ENCODE measurements at places on chromosomes 11 and 22. TPM values are rescaled to one million over a fixed set of nuclear protein-coding genes. Genes with fewer than 3 reads are reported as not detected.

Gene SLC29A2
- total RNA-seq, result 1.3 TPM

Gene GNB1L
- total RNA-seq, result 5.9 TPM

Gene TRPM5
- total RNA-seq, result 0.32 TPM

Gene PRR33
- 0.30 TPM for total RNA-seq

Gene LRRC32
- 128 TPM for total RNA-seq

Gene PATE2
- 0.44 TPM for total RNA-seq

DNA sequence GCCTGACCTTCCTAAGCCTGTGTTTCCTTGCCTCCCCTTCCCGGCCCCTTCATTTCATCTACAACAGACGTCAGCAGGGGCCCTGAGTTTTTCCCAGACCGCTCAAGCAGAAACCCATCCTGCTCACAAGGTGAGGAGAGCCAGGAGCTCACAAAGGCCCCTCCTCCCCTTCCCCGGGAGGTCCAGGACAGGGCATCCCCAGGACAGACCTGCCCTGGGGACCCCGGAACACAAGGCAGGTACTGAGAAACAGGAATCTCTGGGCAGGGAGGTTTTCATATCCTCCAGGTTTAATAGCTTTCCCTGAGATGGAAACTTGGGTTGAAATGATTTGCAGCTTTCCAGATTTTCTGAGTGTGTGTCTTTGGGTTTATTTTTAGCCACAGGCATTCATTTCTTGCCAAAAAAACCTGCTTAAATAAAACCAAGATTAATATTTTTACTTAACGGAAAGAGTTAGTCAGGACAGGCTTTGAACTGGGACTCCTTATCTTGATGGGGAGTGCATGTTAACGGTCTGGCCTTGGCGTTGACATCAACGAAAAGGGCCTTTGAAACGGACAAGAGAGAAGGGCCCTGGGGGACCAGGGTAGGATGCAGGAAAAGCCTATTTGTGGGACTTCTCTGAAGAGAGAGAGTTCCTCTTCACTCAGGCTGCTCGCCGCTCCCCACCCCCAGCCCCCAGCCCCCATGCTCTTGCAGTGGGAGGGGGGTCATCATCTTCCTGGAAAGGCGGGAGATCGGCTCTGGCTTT lies 38.5 kb downstream of the TIMP3 start:
- H3K4me1 ChIP-seq, result peaks cover 92% of the 10 kb centered on the region
- H3K27ac ChIP-seq, result peak overlapping the region; percentile 86
- no peaks in the 10 kb centered on the region for H3K27me3 ChIP-seq
- peak; percentile 71 for DNase-seq
- no peaks in the 10 kb centered on the region for H3K36me3 ChIP-seq

DNA sequence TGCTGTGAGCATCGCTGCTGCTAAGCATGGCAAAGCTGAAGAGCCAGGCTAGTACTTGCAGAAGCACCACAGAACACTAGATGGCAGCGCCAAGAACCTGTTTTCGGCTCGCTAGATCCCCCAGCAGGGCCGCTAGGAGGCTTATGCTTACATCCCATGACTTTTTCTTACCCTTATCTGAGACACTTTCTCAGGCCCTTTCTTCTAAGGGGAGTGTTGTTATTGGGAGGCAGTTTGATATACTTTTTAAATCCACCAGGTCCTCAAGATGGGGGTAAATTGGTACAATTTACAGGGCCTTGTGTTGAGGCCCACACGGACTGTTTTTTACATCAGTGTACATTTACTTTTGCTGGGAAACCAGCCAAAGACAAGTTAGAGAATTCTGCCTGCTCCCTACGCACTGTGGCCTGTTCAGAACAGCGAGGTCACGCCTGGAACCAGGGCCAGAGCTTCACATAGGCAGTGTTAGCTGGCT lies 4.0 kb downstream of the TRIM6 start:
- H3K4me3 ChIP-seq, result no peak overlapping the region
- H3K4me1 ChIP-seq, result peaks cover 13% of the 10 kb centered on the region
- peak overlapping the region; percentile 13 for H3K27ac ChIP-seq
- H3K27me3 ChIP-seq, result no peaks in the 10 kb centered on the region

DNA sequence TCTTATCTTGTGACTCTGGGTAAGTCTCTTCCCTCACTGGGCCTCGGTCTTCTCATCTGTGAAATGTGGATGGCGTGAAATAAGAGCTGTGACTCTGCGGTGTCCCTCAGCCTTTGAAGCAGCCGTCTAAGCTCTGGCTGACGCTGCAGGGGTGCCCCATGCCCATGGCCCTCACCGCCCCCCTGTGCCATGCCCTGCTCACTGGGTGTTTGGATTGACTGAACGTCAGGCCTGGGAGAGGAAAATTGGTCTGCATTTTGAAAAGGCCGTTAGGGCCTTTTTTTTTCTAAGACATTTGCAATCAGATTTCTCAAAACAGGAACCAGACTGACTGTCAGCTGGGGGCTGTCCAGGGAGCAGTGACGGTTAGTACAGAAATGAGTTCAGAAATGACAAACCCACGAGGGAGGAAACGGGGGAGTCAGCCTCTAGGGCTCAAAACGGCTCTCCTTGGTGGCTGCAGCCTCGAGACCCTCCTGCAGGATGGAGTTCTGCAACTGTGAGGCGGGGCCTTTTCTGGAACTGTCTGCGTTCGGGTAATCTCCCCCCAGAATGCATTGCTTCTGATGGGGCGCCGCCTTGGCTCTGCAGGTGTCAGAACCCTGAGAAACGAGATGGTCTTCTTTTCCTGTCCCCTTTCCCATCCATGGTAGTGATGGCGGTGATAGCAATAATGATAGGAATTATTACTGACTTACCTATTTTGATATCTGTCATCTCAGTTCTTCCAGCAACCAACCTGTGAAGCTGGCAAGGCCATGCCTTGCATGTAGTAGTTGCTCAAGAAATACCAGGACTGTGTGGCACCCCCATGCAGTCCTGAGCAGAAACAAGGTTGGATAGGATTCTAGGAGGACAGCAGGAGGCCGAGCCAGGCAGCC lies 2.0 kb downstream of the GRK2 start:
- H3K36me3 ChIP-seq, result no peaks in the 10 kb centered on the region
- no peak overlapping the region for H3K4me3 ChIP-seq
- no peaks in the 10 kb centered on the region for H3K27me3 ChIP-seq
- H3K4me1 ChIP-seq, result peaks cover 65% of the 10 kb centered on the region

- H3K27me3 ChIP-seq, result no peaks in the 10 kb centered on the region
- DNase-seq, result no peak
- peaks cover 59% of the 10 kb centered on the region for H3K4me1 ChIP-seq
- no peaks in the 10 kb centered on the region for H3K36me3 ChIP-seq
- H3K27ac ChIP-seq, result peak overlapping the region; percentile 78
Measured at GRCh38 chr11:833849-834311, 1.1 kb downstream of the CD151 start.

GRCh38 chr11:59225017-59225416 lies 12.3 kb upstream of the MPEG1 start:
- no peaks in the 10 kb centered on the region for H3K27me3 ChIP-seq
- no peaks in the 10 kb centered on the region for H3K36me3 ChIP-seq
- H3K4me1 ChIP-seq, result no peaks in the 10 kb centered on the region
- peak overlapping the region; percentile 63 for H3K27ac ChIP-seq

- no peaks in the 10 kb centered on the region for H3K36me3 ChIP-seq
- H3K27ac ChIP-seq, result no peak overlapping the region
- H3K27me3 ChIP-seq, result no peaks in the 10 kb centered on the region
Measured at GRCh38 chr11:131537196-131537595, 166.8 kb downstream of the NTM start.

DNA sequence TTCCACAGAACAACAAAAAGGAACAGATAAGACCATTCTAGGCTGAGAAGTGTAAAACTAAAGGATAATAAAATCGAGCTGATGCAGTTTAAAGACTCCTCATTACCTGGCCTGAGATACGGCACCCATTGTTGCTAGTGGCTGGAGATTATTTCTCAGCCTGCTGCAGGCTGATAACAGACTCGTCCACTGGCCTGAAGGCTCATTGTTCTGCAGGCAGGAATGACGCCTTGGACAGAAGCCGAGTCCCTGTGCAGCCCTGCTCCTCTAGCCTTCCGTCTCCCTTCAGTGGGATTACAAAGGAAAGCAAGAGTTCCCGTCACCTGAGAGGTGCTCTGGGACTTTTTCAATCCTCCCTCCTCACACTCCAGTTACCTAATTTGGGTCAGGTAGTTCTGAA lies 1065.3 kb downstream of the OPCML start:
- no peak overlapping the region for H3K27ac ChIP-seq
- no peaks in the 10 kb centered on the region for H3K4me1 ChIP-seq
- no peak for DNase-seq
- H3K4me3 ChIP-seq, result no peak overlapping the region
- no peaks in the 10 kb centered on the region for H3K27me3 ChIP-seq
- H3K36me3 ChIP-seq, result no peaks in the 10 kb centered on the region

DNA sequence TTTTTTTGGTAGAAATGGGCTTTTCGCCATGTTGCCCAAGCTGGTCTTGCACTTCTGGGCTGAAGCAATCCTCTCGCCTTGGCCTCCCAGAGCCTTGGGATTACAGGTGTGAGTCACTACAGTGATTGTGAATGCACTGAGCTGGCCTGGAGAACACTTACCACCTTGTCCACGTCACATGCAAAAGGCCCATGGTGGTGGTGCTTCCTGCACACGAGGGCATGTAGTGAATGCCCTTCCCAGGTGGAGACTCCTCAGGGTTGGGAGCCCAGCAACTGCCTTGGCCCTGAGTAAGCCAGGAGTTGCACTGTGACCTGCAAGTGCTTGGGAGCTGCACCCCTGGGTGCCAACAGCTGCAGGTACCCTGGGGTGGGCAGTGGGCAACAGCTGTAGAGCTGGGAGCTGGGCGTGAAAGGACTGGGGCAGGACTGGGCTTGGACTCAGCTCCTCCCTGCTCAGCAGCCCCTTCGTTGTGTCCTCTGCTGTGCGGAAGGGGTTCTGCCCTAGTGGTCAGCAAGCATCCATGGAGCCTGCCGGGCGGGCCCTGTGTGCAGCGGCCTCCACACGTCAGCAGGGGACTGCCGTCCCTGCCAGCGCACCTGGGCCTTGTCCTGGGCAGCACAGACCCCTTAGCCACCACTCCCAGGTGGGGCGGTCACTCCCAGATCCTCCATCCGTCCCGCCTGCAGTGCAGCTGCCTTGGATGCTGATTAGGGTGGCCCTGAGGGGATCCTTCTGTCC lies 9.3 kb upstream of the ADORA2A start:
- no peak overlapping the region for H3K27ac ChIP-seq
- no peaks in the 10 kb centered on the region for H3K27me3 ChIP-seq
- DNase-seq, result no peak
- no peaks in the 10 kb centered on the region for H3K4me1 ChIP-seq
- no peaks in the 10 kb centered on the region for H3K36me3 ChIP-seq

DNA sequence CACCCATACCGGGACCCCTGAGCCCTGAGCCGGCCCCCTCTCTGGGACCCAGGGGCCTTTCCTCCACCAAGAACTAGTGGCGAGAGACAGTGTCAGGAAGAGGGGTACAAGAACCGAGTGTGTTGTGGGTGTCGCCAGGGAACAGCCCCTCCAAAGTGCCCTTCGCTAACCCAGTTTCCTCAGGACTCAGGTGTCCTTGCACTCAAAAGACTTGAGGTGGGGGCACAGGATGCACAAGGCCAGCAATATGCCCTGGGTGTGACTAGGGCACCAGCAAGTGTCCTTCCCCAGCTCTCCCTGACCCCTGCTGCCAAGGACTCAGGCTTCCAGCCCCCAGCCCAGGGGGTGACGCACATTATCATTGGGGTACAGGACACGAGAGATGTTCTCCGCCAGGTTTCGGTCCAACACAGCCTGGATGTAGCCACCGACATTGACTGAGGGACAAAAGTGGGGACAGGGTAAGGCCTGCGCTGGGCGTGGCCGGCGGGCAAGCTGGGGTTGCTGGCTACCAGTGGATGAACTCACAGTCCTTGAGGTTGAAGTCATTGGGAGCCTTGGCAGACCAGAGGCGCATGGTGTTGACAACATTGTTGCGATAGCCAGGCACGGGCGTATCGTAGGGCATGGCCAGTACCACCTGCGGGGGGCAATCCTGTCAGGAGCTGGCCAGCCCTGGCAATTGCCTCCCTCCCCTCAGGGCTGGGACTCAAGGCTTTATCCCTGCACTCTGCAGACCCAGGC lies 4.7 kb downstream of the PYGM start:
- H3K4me1 ChIP-seq, result peaks cover 9% of the 10 kb centered on the region
- DNase-seq, result no peak
- no peak overlapping the region for H3K4me3 ChIP-seq
- H3K36me3 ChIP-seq, result no peaks in the 10 kb centered on the region
- no peaks in the 10 kb centered on the region for H3K27me3 ChIP-seq

GRCh38 chr11:36722421-36722820 lies 124.4 kb upstream of the RAG2 start:
- peaks cover 4% of the 10 kb centered on the region for H3K4me1 ChIP-seq
- H3K36me3 ChIP-seq, result no peaks in the 10 kb centered on the region
- no peaks in the 10 kb centered on the region for H3K27me3 ChIP-seq
- no peak for DNase-seq
- no peak overlapping the region for H3K27ac ChIP-seq

- no peak for DNase-seq
- no peaks in the 10 kb centered on the region for H3K36me3 ChIP-seq
- H3K27me3 ChIP-seq, result no peaks in the 10 kb centered on the region
- no peak overlapping the region for H3K4me3 ChIP-seq
- H3K4me1 ChIP-seq, result no peaks in the 10 kb centered on the region
- no peak overlapping the region for H3K27ac ChIP-seq
Measured at GRCh38 chr11:94997437-94997836, 23.9 kb downstream of the KDM4D start.

DNA sequence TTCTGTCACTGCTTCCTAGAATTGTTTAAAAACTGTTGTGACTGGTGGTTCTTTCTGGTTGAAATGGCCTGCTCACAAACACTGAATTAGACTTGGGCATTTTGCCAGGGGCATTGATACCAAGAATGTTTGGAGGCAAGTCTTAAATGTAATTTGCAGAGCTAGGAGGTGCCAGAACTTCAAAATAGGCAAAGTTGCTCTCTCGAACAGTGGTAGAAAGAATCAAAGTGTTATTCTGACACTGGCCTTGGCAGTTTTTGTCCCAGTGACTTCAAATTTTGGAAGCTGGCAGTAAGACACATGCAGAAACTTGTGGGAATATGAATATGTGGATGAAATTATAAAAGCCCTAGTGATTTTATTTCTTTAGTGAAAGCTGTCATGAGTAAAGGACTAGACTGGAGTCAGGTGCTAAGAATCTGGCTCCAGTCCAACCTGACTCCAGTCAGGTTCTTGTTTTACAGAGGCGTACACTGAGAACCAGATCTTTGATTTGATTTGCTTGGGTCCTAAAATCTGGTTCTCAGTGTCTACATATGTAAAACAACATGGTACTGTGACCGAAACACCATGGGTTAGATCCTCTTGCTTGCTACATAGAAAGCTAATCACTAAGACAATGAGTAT lies 20.9 kb downstream of the SVIP start:
- no peaks in the 10 kb centered on the region for H3K27me3 ChIP-seq
- no peaks in the 10 kb centered on the region for H3K36me3 ChIP-seq
- H3K4me1 ChIP-seq, result no peaks in the 10 kb centered on the region
- H3K27ac ChIP-seq, result no peak overlapping the region
- H3K4me3 ChIP-seq, result no peak overlapping the region
- DNase-seq, result no peak

- H3K4me3 ChIP-seq, result peak overlapping the region; percentile 48
- peak overlapping the region; percentile 82 for H3K27ac ChIP-seq
- H3K4me1 ChIP-seq, result peaks cover 37% of the 10 kb centered on the region
- no peaks in the 10 kb centered on the region for H3K27me3 ChIP-seq
Measured at GRCh38 chr22:45211435-45211834, 29.3 kb downstream of the KIAA0930 start.

Measured in adrenal gland (tissue), 19 donors.